ENCODE measurements at places on chromosomes 11 and 22. TPM values are rescaled to one million over a fixed set of nuclear protein-coding genes. Genes with fewer than 3 reads are reported as not detected.

GRCh38 chr11:7964261-7964660 lies 986 bp downstream of the NLRP10 start:
- no peak overlapping the region for H3K27ac ChIP-seq
- no peaks in the 10 kb centered on the region for H3K27me3 ChIP-seq
- H3K36me3 ChIP-seq = no peaks in the 10 kb centered on the region
- no peak overlapping the region for H3K4me3 ChIP-seq
- no peak for DNase-seq

Gene DCPS
- 22.5 TPM for total RNA-seq

Gene DUSP8
- 7.0 TPM for total RNA-seq

GRCh38 chr22:20440637-20441591 lies 3.3 kb upstream of the SCARF2 start:
- H3K4me3 ChIP-seq = no peak overlapping the region
- peaks cover 15% of the 10 kb centered on the region for H3K36me3 ChIP-seq
- DNase-seq = peak; percentile 43
- no peaks in the 10 kb centered on the region for H3K4me1 ChIP-seq
- no peak overlapping the region for H3K27ac ChIP-seq
- H3K27me3 ChIP-seq = peaks cover 11% of the 10 kb centered on the region

GRCh38 chr11:89521294-89521693 lies 30.1 kb upstream of the NOX4 start:
- no peaks in the 10 kb centered on the region for H3K36me3 ChIP-seq
- H3K4me3 ChIP-seq = no peak overlapping the region
- DNase-seq = no peak
- H3K27ac ChIP-seq = no peak overlapping the region
- no peaks in the 10 kb centered on the region for H3K4me1 ChIP-seq
- no peaks in the 10 kb centered on the region for H3K27me3 ChIP-seq

DNA sequence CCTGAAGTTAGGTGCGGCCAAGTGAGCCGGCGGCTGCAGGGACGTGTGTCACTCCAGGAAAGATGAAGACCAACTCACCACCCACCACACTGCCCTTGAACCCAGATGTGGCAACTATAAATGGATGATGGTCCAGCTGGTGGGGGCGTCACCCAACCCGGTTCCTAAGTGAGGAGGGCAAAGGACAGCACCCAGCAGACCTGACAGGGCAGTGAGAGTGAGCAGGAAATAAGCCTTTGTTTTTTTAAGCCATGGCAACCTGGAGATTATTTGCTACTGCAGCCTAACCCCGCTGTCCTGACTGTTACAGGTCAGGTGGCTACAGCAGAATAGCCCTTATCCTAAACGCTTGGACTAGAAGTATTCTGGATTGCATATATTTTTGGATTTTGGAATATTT lies 228.9 kb downstream of the CTTN start:
- H3K27ac ChIP-seq = no peak overlapping the region
- DNase-seq = no peak
- no peaks in the 10 kb centered on the region for H3K27me3 ChIP-seq

DNA sequence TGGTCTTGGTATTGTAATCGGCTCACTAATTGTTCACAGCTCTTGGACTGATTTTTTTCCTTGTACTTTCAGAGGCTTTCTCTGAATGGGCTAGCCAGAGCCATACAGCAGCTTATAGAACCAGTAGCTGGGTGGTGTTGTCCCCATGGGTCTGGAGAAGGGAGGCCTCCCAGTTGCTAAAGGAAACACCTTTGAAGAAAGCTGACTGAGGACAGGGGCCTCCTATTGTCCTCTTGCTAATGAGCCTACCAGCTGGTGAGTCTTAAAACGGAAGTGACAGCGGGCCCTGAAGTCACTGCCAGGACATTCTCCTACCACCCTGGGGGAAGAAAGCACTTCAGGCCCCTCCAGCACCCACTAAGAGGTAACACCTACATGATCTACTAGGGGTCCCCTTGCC lies 9.9 kb downstream of the FADS3 start:
- H3K27me3 ChIP-seq = no peaks in the 10 kb centered on the region

Gene ACAT1
- 14.6 TPM for total RNA-seq

Gene NPTXR
- 2.3 TPM for total RNA-seq

Gene RAB3IL1
- total RNA-seq = 9.7 TPM

Gene NOX4
- total RNA-seq = 1.1 TPM

- peaks cover 10% of the 10 kb centered on the region for H3K36me3 ChIP-seq
- no peak overlapping the region for H3K4me3 ChIP-seq
- H3K4me1 ChIP-seq = no peaks in the 10 kb centered on the region
- H3K27ac ChIP-seq = no peak overlapping the region
Observed at GRCh38 chr22:46846150-46846831, 83.8 kb downstream of the TBC1D22A start.

Gene ADM2
- 4.2 TPM for total RNA-seq

DNA sequence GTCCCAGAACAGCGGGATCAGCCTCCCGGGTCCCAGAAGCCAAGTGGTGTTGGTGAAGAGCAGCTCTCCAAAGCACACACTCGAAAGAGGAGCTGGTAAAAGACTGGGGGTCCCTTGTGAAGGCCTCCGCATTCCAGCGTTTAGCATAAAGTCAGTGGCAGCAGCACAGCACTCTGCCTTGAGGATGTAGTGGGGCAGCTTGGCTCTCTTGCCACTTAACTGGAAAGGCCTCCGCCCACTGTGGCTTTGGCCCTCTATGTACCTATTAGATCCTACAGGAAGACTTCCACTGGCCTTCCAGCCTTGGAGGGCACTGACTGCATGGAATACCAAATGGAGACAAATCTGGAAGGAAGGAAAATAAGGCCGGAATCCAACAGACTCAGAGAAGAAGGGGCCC lies 1455.3 kb downstream of the BRD1 start:
- H3K4me1 ChIP-seq = peaks cover 8% of the 10 kb centered on the region
- DNase-seq = peak; percentile 47
- no peaks in the 10 kb centered on the region for H3K27me3 ChIP-seq
- H3K4me3 ChIP-seq = no peak overlapping the region

- DNase-seq = no peak
- no peaks in the 10 kb centered on the region for H3K27me3 ChIP-seq
- H3K4me3 ChIP-seq = no peak overlapping the region
- H3K27ac ChIP-seq = no peak overlapping the region
- no peaks in the 10 kb centered on the region for H3K4me1 ChIP-seq
Observed at GRCh38 chr22:37358917-37359316, 68.4 kb downstream of the ELFN2 start.

Gene SOX6
- 0.20 TPM for total RNA-seq

Gene HEPHL1
- not detected for total RNA-seq

DNA sequence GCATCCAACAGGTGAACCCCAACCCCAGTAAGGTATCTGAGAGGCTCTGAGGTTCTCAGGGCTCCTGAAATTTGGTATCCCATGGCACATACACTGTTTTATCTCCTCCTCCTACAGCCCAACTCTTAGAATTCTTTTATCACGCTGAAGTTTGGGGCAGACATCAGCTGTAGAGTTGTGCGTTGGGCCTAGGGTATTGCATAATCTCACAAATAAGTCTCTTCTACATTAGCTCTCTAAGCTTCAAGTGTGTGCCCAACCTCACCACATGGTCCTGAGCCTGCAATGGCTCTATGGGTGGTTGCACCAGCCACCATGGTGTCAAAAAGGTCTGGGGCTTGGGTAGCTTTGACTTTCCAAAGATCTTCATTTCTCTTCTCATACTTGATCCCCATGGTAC lies 603.0 kb downstream of the BUD13 start:
- peaks cover 24% of the 10 kb centered on the region for H3K4me1 ChIP-seq
- no peak overlapping the region for H3K4me3 ChIP-seq
- H3K36me3 ChIP-seq = no peaks in the 10 kb centered on the region
- DNase-seq = peak; percentile 9

Gene OR2AG2
- not detected for total RNA-seq
